ENCODE measurements at places on chromosomes 2 and 18.

DNA sequence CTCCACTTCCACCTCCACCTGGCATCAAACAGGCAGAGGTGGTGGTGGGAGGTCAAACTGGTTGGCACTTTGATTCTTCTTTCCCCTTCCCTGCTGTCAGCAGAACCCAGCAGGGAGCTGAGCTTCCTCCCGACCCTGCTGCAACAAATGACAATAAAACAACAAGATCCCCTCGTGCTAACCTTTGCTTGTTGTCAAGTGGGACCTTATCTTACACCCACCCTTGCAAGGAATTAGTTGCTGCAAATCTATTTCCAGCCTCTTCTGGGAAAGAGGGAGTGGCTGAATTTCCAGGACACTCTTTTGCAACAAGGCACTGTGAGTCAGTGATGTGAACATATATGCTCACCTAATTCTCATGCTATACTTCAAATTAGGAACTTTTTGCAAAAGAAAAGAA is 655.1 kb downstream of the DSC3 start:
- no peak for DNase-seq

DNA sequence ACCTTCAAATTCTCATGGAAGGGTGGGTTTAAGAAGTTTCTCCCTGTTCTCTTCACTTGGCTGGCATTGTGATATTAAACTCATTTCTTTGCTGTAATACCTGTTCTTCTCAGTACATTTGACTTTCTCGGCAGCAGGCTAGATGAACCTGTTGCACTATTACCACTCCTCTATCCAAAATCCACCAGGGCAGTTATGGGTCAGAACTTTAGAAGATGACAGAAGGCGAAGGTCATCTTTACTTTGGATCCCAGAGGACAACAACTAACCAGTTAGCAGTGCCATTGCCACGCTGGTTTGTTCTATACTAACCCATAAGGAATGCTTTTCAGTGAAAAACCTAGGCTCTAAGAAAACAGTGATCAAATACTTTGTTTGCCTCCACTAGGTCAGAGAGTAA is 901.0 kb downstream of the TSN start:
- DNase-seq, result no peak

DNA sequence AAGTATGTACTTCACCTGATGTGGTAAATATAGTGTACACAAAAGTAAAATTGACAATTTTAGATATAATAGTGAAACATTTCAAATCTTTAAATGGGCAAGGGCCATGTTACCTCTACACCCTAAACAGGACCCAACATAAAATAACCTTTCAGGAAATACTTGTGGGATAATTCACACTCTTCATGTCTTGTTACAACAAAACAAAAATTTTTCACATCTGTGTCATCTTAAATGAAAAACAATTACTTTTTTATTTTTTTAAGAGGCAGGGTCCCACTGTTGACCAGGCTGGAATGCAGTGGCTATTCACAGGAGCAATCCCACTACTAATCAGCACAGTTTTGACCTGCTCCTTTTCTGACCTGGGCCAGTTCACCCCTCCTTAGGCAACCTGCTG is 42.1 kb downstream of the SRBD1 start:
- DNase-seq, result no peak

GRCh38 chr2:162430323-162430722 is 86.4 kb downstream of the GCA start:
- DNase-seq, result no peak

DNA sequence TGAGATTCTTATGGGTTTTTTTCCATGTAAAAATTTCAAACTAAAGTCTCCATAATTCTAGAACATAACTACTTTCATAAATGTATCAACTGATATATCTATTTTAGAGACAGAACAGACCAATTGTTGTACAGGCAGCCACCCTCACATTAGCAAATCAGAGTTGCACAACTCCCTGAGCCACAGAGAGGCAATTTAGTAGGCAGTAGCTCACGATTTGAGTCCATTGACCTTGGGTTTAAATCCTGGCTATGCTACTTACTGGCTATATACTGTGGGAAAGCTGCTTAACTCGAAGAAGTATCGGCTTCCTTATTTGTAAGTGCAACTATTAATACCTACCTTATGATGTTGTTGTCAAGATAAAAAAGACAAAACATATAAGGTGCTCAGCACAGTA is 16.2 kb downstream of the MTIF2 start:
- DNase-seq, result no peak

DNA sequence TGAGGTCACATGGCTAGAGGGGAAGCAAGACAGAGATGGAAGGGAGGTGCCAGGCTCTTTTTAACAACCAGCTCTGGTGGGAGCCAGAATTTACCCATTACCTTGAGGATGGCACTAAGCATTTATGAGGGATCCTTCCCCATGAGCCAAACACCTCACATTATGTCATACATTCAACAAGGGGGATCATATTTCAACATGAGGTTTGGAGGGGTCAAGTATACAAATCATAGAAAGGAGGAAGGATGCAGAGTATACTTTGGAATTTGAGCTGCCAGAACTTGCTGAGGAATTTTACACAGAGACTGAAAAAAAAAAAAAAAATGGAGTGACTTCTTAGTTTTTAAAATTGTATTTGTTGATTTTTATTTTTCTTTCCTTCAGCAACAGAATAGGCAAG is 891.4 kb downstream of the CCDC85A start:
- DNase-seq, result no peak

GRCh38 chr2:85580206-85580605 is 2.8 kb downstream of the VAMP8 start:
- DNase-seq, result no peak

DNA sequence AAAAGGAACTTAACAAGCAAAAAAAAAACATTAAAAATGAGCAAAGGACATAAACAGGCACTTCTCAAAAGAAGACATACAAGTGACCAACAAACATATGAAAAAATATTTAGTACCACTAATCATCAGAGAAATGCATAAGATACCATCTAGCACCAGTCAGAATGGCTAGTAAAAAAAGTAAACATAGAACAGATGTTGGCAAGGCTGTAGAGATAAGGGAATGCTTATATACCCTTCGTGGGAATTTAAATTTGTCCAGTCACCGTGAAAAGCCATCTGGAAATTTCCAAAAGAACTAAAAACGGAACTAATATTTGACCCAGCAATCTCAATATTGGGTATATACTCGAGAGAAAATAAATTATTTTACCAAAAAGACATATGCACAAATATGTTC is 1751.3 kb upstream of the LRRTM1 start:
- no peak for DNase-seq

- peak; percentile 19 for DNase-seq
Observed at GRCh38 chr18:22558945-22559385, 141.2 kb upstream of the CTAGE1 start.

Measured in C1 segment of cervical spinal cord (tissue), 14 donors.